Esophagus squamous epithelium (tissue), 5 donors: ENCODE measurements at places on chromosomes 11 and 22.

DNA sequence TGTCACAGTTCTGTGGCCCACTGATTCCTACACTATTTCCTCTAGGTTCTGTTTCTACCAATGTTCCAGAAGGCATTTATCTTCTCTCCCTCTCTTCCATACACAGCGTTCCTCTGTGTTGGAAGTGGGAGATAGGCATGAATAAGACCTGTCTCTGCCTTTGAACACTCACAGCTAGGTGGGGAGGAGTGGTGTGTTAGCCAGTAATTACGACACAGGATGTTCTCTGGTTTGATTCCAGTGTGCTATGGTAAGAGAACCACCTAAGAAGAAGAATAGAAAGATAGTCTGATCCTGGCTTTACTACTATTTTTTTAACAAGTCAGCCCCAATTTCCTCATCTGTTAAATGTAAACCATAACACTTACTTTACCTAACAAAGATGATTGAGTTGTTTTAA lies 200.2 kb upstream of the MTMR2 start:
- no peak for DNase-seq

DNA sequence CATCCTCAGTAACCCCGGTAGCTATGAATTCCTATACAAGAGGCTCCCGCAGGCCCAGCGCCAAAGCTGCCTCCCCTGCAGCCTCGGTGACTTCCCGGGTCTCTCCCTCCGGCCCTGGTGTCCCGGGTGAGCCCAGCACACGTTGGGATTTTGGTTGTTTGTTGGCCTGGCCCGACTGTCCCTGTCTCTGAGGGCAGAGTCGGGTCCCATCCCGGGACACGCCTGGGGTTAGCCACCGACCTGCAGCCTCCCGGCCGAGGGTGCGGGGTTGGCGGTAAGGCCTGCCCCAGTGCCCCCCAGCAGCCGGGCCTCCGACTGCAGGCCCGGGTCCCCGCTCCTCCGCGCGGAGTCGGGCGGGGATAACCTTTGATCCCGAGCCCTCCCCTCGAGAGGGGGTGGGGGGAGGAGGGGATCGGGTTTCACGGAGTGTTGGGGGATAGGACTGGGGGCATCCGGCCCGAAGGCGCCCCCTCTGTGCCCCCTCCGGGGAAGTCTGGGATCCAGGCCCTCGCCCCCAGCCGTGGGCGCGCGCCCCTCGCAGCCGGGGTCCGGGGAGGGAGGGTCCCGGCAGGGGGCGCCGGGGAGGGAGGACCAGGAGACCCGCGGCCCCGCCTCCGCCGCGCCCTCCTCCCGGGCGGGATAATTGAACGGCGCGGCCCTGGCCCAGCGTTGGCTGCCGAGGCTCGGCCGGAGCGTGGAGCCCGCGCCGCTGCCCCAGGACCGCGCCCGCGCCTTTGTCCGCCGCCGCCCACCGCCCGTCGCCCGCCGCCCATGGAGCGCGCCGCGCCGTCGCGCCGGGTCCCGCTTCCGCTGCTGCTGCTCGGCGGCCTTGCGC lies at the start of gene FBLN1:
Gene FBLN1 (plus strand): TSS at position 669 of the 835 bp plus-strand sequence. CDS start 103 bp downstream, at position 772.
- DNase-seq: no peak

DNA sequence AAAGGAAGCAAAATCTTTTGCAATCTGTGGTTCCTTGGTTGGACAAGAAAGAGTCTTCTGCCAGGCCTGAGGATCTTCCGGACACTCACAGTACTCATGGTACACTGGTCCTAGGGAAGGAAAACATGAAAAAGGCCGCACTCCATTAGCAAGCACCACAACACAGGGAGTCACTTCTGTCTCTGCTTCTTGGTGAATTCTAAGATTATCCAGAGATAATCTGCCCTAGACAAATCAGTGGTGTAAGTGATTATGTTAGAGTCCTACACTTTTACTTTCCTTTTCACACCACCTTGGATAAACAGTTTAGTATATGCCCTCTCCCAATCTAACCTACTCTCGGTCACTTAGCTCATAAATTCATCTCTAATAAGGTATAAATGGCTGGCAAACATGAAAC lies 11.9 kb downstream of the POGLUT3 start:
- no peak for DNase-seq

DNA sequence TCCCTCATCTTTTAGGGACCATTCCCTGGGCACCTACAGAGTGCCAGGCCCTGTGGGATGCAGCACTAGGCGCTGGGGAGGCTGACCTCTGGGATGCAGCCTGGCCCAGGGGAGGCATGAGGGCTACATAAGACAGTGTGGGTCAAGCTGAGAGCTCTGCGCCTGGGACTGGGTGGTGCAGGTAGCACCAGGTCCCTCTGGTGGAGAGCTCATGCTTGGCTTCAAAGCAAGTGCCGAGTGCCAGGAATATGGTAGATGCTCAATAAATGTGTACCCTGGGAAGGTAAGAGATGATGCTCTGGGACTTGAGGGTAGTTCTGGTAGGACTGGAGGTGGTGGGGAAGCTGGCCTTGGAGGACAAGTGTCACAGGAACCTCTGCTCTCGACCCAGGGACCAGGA lies 2.0 kb upstream of the MPPED1 start:
- DNase-seq: no peak
